ENCODE measurements at places on chromosomes 2 and 18.

GRCh38 chr2:66539452-66539851 lies 104.5 kb downstream of the MEIS1 start:
- DNase-seq: no peak

DNA sequence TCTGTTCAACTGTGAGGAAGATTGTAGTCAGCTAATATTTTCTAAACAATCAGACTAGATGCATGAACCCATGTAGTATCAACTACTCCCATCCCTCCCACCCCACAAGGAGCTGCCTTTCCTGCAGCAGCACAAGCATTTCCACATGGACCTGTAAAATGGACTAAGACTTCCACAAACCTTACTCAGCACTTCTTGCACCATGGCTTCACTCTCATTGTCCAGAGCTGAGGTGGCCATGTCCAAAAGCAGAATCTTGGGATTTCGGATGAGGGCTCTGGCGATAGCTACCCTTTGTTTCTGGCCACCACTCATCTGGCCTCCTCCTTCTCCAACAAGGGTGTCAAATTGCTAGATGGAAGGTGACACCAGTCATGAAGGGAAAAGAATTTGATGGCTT lies 61.3 kb downstream of the ABCB11 start:
- no peak for DNase-seq

DNA sequence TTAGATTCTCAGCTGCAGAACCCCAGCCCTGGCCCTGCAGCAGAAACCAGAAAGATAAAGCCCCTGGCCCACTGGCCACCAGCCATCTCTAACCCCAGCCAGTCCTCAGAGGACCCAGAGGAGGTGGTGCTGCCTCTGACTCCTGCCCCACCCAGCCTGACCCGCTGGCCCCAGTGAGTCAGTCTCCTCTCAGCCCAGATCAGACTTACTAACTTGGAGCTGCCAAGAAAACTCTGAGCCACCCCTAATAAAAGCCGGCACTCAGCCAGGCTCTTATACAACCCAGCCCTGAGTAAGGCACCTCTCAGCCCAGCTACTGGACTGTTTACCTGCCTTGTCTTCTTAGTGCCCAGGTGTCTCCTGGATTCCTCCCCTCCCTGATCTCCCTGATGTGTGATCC lies 2.0 kb downstream of the SLC14A2 start:
- no peak for DNase-seq

GRCh38 chr18:59308248-59308937 lies 10.1 kb downstream of the CPLX4 start:
- DNase-seq: peak; percentile 36

GRCh38 chr18:11657554-11657953 lies 31.5 kb upstream of the GNAL start:
- DNase-seq: no peak

- DNase-seq: no peak
Measured at GRCh38 chr18:13868501-13869271, 44.7 kb downstream of the MC5R start.

DNA sequence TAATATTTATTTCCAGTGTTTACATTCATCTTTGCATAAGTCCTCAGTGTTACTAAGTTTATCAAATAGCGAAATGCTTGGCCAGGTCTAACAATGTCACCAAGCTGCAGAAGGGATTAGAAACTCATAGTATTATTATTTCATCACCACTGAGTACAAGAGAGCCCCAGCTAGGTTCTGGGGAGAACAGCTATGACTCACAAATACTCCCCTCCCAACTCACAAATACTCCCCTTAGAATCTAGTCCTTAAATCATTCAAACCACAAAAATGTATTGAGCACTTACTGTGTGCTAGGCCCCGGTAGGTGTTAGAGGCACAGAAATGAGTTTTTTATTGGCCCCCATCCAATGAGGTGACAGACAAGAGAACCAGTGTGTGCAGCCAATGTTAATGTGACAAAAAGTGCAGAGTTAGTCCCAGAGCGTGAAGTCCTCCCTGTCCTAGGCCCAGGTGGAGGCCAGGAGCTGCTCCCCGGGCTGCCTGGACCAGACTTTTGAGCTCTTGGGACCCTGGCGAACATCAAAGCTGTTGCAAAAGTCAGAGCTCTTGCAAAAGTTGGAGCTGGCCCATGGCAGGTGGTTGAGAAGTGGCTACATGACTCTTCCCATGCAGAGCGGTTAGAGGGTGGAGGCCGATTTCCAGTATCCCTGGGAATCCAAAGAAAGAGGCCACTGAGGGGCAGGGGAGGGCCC lies 9.8 kb downstream of the STEAP3 start:
- no peak for DNase-seq

- no peak for DNase-seq
Measured at GRCh38 chr2:2703762-2704427, 372.8 kb upstream of the MYT1L start.

GRCh38 chr2:237350597-237350996 lies 63.4 kb downstream of the COL6A3 start:
- no peak for DNase-seq

GRCh38 chr2:194332799-194333490 lies 1324.1 kb upstream of the SLC39A10 start:
- no peak for DNase-seq

- DNase-seq: no peak
Measured at GRCh38 chr2:35160871-35161270, 1194.7 kb upstream of the CRIM1 start.

- no peak for DNase-seq
Measured at GRCh38 chr18:62353170-62353569, 28.1 kb downstream of the TNFRSF11A start.
